ENCODE measurements at places on chromosomes 16 and 17. TPM values are rescaled to one million over a fixed set of nuclear protein-coding genes. Genes with fewer than 3 reads are reported as not detected.

The KRTAP16-1 gene
- not detected for total RNA-seq

The CD300LF gene
- total RNA-seq: not detected

The SULT1A1 gene
- 28.7 TPM for total RNA-seq

GRCh38 chr17:357644-358043 is 5.0 kb upstream of the RPH3AL start:
- DNase-seq: peak; percentile 51

DNA sequence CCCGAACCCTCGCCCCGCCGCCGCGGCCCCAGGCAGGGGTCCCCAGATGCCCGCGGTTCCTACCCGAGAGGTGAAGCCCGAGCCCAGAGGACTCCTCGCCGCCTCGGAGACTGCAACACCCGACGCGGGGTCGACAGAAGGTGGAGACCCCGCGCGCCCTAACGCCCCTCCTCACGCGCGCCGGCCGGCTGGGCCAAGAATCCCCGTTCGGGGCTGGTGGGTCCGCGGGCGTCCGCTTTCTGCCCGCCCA is 515 bp downstream of the SUMO2 start:
- no peak for DNase-seq

DNA sequence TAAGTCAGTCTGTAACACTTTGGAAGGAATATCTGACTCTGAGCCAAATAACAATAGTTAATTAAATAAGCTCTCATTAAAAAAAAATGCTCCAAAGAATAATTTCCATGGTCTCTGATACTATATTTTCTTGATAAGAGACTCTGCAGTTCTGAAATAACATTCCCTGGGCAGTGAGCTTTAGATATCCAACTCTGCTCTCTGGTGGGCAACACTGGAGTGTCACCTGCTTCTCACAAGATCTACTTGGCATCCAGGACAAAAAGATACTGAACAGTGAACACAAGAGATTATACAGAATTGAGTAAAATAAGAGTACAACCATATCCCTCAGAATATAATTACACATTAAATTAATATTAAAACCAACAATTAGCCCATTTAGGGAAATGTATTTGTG is 13.7 kb downstream of the BLMH start:
- peak; percentile 25 for DNase-seq

All from H7 (cell line).